ENCODE measurements at places on chromosomes 2 and 18. TPM values are rescaled to one million over a fixed set of nuclear protein-coding genes. Genes with fewer than 3 reads are reported as not detected.

GRCh38 chr18:31610286-31611205 lies 18.9 kb downstream of the TTR start:
- DNase-seq, result no peak

DNA sequence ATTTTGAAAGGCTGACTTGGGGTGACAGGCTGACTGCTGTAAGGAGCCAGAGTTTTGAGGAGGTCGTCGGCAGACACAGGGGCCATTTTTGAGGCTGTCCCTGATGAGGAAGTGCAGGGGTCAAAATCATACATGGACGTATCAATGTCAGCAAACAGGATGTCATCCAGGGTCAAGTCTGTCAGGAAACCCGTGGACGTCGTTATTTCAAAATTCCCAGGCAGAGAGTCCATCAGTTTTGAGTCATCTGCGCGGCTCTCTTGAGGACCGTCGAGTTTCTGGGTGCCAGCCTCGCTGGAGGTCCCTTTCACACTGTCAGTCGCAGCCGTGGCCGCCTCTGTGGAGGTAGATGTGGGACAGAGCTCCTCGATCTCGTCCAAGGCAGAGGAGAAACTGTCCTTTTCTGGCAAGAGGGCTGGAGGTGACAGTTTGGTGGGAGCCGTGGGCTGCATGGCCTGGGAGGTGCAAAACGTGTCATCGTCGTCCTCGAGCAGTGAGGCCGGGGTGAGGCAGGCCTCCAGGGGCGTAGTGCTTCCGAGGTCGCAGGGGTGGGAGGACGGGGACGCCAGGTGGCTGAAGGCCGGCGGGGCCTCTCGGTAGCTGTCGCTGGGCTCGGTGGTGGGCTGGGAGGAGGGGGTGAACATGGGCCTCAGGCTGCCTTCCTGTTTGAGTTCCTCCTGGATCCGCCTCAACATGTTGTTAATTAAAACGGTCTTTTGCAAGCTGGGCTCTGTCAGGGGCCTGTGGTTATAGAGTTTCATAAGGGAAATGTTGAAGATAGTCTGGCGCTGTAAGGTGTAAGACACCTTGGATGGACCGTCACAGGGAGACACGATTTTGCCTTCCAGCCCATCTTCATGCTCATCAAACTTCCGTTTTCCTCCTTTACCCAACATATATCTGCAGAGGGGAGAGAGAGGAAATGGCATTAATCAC lies 17.5 kb downstream of the SERTAD2 start:
- no peak for DNase-seq

Gene C2orf81
- total RNA-seq, result 3.4 TPM

- no peak for DNase-seq
Observed at GRCh38 chr18:75491361-75491760, 63.9 kb upstream of the SMIM21 start.

GRCh38 chr2:235283246-235283645 lies 210.6 kb upstream of the AGAP1 start:
- no peak for DNase-seq

Gene SCN3A
- not detected for total RNA-seq

DNA sequence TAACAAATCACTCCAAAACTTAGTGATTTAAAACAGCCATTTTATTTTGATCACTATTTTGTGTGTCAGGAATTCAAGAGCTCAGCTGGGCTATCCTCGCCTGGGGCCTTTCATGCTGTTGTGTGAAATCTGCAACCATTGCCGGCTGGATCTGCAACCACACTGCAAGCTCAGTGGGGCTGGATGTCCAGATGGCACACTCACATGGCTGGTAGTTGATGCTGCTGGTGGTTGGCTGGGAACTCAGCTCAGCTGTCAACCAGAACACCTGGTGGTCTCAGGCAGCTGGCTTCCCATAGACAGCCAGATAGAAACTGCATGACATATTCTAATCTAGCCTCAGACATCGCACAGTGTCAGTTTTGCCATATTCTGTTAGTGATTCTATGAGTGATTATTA lies 30.6 kb upstream of the AP1S3 start:
- DNase-seq, result no peak

Gene CTAGE1
- total RNA-seq, result 0.12 TPM

DNA sequence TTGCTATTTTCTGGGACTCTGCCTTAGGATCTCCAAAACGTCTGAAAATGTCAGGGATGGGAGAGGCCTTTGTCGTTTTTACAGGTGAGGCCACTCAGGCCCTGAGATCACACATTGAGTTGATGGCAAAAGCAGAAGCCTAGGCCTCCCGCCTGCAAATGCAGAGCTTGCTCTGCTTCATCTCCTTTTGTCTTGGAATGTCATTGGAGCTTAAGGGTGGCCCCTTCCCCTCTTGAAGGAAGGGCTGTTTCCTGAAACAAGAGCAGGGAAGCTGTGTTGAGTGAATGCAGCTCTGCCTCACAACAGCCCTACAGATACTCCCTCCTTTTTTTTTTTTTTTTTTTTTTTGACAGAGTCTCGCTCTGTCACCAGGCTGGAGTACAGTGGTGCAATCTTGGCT lies 123.5 kb downstream of the GLI2 start:
- peak; percentile 28 for DNase-seq

Measured in chondrocyte (in vitro differentiated cells).